ENCODE measurements at places on chromosomes 1 and 21.

DNA sequence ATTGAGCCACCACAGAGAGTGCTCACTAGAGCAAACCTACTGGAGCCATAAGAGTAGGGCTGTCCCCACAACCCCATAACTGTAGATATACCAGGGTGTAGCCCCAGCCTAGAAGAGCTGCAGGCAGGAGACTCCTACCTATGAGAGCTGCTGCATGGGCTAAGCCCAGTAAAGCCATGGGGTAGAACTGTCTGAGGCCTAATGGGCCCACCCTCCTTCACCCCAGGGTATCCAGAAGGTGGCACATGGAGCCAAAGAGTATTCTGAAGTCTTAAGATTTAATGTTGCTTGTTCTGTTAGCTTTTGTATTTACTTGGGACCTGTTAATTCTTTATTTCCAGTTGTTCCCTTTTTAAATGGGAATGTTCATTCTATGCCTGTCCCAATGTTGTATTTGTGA, 1193.7 kb upstream of the ADGRL2 start:
- DNase-seq = no peak

GRCh38 chr1:163290025-163290640, 31.6 kb upstream of the NUF2 start:
- no peak for DNase-seq

- DNase-seq = no peak
Measured at GRCh38 chr1:1177452-1178206, 3.9 kb downstream of the TTLL10 start.

GRCh38 chr1:210347112-210347511, 18.4 kb downstream of the HHAT start:
- DNase-seq = no peak

- no peak for DNase-seq
Measured at GRCh38 chr1:89530444-89531089, 5.9 kb downstream of the LRRC8B start.

- no peak for DNase-seq
Measured at GRCh38 chr1:20194224-20194623, 7.9 kb upstream of the PLA2G2C start.

- no peak for DNase-seq
Measured at GRCh38 chr1:235947989-235948388, 81.3 kb upstream of the LYST start.

GRCh38 chr21:31733551-31734149, 1.7 kb upstream of the SCAF4 start:
- DNase-seq = no peak

DNA sequence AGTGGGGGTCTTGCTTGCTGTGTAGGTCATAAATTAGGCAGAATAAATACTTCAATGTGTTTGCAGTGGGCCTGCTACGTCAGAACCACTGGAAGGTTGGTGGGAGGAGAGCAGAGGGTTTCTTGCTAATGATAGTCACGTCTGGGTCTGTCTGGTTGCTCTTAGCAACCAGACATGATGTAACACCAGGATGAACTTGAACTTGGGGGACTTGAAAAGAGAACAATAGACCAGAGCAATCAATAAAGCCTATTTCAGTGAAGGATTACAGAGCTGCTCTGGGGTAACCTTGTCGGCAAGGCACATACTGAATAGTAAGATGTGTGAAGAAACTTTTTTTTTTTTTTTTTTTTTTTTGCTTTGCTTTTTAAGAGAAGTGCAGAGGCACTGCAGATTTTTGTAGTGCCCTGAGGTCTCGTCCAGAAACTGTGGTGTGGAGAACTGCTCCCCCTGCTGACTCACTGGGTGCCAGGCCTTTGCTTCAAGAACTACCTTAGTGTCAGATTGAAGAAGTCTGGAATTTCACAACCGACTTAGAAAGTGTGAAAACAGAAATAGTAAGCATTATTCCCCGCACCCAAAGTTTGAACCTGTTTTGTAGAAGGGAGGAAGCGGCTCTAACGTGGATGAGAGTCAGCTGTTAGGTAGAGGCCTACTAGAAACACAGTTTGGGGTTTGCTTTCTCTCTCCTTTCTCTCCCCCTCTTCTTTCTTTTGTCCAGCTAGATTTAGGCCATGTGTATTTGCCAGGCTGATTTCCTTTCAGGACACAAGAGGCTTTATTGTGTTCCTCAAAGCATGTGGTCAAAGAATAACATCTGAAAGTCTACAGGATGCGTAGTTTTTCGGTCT, 271.6 kb downstream of the TM2D1 start:
- peak; percentile 70 for DNase-seq

- no peak for DNase-seq
Measured at GRCh38 chr1:200173097-200173618, 145.6 kb downstream of the NR5A2 start.

DNA sequence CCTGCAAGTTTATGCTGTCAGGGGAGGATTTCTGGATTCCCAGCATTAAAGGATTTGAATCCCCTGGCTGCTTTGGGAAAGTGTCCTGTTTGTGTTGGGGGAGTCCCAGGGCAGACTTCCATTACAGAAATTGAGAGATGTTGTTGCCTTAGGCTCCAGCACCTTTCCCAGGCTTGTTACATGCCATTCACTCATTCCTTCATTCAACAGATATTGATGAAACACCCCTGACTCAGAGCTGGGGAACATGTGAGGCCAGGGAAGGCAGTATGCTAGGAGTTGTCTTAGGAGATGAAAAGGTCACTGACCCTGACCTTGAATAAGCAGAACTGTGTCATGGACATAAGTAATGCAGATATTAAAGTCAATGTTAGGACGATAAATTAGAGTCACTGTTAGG, 161.7 kb downstream of the NTMT2 start:
- no peak for DNase-seq

- DNase-seq = no peak
Measured at GRCh38 chr1:70169018-70169839, 36.1 kb downstream of the LRRC40 start.

- no peak for DNase-seq
Measured at GRCh38 chr1:154400381-154400801, 4.8 kb upstream of the IL6R start.

DNA sequence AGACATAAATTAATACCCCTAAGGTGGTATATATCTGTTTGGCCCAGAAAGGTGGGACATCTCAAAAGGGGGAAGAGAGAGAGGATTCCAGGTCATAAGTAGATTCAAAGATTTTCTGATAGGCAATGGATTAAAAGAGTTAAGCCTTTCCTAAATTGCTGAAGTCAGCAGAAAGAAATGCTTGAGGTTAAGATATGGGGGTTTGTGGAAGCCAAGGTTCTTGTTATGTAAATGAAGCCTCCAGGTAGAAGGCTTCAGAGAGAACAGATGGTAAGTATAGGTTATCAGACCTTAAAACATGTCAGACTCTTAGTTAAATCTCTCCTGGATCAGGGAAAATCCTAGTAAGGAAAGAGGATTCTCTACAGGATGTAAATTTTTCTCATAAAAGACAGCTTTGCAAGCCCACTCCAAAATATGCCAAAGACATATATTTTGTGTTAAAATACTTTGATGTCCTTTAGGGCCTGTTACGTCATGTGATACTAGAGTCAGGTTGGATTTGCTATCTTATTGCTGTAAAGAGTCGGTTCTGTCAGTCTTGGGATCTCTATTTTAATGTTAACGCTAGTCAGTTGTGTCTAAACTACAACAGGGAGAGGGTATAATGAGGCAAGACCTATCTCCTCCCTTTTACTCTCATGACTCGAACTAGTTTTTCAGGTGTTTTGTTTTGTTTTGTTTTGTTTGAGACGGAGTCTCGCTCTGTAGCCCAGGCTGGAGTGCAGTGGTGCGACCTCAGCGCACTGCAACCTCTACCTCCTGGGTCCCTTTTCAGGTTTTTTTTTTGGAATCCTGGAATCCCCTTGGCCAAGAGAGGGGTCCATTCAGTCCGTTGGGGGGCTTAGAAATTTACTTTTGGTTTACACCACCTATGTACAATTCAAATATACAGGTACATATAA, 30.6 kb downstream of the RGS2 start:
- DNase-seq = no peak

GRCh38 chr1:179126338-179127060, 44.6 kb downstream of the TOR3A start:
- DNase-seq = no peak

DNA sequence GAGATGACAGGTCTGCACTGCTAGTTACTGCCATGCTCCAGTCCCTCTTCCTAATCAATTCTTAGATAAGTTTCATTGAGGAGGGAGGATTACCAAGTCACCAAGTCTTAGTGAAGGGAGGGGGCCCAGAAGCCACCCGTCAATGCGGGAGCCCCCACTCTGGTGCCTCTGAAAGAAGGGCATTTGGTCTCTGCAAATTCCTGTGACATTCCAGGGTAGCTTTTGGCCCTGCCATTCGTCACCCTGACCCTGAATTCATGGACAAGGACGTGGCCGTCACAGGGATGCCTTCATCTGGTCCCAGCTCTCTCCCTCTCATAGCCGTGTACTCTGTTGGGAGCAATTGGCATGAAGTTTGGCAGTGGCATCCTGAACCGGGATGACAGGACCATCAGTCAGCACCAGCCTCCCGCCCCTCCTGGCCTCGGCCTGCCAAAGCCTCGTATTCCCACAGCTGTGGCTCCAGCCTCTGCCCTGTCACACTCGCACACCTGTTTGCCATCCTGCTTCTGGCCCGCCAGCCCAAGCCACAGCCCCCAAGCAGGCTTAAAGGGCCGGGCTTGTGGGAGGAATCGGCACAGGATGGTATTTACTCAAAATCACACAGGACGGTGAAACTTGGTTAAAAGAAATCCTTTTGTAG, 150.7 kb downstream of the CLIC6 start:
- DNase-seq = no peak

DNA sequence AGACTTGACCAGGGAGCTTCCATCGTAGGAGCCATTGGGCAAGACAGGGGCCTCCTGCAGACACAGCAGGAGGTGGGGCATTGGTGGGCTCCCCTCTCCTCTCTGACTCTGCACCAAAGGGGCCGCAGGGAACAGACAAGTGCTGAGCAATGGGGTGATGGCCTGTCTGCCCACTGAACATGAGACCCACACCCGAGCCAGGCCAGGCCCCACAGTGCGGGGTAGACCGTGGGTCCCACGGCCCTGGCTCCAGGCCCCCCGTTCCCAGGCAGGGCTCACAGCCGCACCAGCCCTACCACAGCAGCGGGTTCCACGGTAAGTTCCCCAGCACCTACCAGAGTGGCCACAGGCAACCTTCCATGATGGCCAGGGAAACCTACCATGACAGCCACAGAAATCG, 45.9 kb downstream of the CHD5 start:
- no peak for DNase-seq

DNA sequence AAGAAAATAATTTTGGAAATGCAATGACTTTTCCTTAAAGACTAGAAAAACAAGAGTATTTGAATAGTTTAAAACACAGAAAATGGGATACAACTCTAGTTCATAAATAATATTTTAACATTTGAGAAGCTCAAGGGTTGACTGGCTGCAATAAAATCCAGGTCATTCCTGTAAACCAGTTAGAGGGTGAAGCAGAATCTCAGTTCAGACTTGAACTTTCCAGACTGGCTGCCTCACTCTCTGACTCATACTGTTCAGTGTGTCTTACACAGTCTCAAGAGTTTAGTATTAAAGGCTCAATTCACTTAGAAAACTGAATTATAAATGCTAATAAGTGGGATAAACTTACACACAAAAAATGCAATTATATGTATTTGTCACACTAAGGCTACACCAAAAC, 89.9 kb downstream of the RAVER2 start:
- no peak for DNase-seq

- no peak for DNase-seq
Measured at GRCh38 chr1:154779551-154780189, 90.4 kb downstream of the KCNN3 start.

GRCh38 chr1:7375781-7376660, 395.1 kb upstream of the VAMP3 start:
- no peak for DNase-seq
